Anterior cingulate cortex (tissue), 58 donors: ENCODE measurements at places on chromosomes 6 and 20.

DNA sequence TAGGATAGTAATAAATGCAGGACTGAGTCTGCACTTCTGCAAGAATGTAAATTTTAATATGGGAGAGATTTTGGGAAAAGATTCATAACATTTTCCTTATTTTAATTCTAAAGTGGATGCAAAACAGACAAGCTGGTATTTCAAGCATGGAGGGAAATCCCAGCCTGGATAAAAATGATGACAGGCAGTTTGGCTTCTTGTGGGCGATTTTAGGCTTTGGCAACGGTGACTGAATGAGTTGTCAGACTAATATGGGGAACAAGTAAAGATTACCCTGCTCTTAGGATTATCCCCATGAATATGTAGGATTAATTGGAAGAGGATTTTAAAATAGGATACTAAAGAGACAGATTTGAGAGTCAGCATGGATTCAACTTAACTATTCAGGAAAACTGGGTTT is 21.0 kb downstream of the OGFRL1 start:
- no peak for DNase-seq

DNA sequence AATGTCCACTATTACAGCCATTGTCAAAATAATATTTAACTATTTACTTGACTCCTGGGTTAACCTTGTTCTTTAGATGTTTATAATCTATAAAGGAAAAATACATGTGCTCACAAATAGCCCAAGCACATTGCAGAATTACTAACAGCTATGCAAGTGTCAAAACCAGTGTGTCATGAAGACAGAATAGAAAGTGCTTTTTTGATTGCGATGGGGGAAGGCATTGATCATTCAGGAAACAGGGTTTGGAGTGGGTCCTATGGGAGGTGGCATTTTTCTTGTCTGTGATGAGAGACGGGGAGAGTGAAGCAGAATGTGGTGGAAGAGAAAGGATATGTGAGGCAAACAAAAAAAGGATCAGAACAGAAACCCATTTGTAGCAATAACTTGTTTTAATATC is 1.0 kb upstream of the AGPAT4 start:
- no peak for DNase-seq

DNA sequence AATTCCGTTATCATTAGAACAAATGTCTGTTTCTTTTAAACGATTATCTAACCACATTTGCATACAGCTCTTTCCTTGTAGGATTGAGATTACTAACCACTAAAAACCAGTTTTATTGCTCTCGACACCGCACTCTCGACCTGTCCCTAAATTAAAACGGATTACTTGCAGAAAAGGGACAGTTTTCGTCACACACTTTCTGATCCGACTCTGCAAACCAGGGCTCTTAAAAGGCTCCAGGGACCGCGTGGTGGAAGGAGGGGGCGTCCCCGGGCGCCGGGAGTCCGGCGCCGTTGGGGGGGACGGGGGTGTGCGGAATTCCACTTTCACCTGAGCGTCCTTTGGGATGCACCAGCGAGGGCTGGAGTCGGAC is 731 bp downstream of the MAK start:
- no peak for DNase-seq

DNA sequence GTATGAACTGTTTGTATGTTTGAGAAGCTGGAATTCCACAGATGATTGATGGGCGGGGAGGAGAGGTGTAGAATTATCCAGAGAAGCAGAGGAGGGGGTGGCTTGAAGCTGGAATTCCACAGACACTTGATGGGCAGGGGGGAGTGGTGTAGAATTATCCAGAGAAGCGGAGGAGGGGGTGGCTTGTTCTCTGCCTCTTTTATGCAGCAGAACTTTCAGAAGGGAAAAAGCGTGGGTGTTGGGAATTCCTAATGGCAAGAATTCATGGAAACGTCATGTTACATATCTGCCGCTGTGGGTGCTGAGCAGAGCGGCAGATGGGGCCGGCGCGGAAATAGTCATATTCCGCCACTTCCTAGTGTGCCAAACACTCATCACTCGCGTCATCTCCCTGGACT is 167.9 kb upstream of the KCNG1 start:
- DNase-seq: no peak

DNA sequence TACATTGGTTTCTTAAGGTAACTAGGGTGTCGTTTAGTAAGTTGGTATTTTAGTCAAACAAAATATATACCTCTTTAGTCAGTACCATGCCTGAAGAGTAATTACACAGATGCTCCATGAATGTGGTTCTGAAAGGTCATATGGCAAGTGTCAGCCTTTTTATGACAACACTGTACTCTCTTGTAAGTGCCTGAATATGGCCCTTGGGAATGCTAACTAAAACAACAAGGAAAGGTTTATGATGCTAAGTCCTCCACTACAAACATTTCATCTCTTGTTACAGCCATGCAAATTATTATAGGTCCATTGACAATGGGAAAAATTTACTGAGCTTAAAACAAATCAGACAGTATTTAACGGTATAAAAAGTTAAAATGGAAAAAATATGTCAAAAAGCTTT is 39.0 kb upstream of the SUPT3H start:
- DNase-seq: no peak

DNA sequence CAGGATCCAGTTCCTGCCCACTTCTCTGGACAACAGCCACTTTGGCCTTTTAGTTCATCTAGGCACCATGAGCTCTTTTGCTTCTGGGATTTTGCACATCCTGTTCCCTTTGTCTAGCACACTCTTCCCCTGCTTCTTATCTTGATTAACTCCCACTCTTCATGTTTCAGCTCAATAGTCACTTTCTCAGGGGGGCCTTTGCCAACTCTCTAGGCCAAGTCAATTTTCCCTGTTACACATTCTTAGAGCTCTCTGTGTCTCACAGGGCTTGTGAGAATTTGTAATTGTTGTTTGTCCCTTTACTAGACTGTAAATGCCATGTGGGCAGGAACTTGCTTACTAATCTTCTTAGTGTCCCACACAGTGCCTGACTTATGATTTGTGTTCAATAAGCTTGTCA is 58.1 kb upstream of the EPB41L1 start:
- no peak for DNase-seq

DNA sequence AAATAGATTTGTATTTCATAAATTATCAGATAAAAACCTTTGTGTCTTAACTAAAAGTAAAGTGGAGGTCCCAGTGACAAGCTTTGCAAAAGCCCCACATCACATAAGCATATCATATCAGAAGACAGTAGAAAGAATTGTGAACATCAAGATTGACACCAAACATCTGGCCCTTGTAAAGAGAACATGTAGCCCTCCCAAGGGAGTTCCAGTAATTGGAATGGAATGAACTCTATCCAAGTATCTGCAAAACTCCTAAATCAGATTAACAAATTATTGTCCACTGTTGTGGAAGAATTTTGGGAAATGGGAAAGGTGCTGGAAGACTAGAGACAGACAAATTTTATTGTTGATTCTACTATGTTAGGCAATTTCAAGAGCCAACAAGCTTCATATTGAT is 268.8 kb downstream of the KCNQ5 start:
- DNase-seq: no peak

GRCh38 chr6:149082320-149082719 is 235.2 kb upstream of the TAB2 start:
- peak; percentile 53 for DNase-seq

GRCh38 chr20:39123185-39123557 is 161.0 kb downstream of the DHX35 start:
- DNase-seq: no peak

DNA sequence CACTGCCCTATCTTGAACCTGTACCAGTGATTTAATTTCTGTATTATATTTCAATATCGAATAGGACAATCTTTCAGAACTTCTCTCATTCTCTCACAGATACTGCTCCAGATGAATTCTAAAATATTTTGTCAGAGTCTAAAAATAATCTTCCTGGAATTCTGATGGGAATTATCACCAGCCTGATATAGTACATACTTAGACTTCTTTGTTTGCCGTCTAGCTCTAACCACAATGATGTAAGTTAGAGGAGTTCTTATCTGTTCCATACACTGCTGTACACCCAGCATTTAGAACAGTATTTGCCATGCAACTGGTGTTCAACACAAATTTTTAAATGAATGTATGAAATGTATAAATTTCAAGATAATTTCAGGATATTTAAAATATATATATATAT is 1.3 kb upstream of the HUS1B start:
- no peak for DNase-seq

- no peak for DNase-seq
Observed at GRCh38 chr6:128821116-128821515, 61.8 kb upstream of the LAMA2 start.

DNA sequence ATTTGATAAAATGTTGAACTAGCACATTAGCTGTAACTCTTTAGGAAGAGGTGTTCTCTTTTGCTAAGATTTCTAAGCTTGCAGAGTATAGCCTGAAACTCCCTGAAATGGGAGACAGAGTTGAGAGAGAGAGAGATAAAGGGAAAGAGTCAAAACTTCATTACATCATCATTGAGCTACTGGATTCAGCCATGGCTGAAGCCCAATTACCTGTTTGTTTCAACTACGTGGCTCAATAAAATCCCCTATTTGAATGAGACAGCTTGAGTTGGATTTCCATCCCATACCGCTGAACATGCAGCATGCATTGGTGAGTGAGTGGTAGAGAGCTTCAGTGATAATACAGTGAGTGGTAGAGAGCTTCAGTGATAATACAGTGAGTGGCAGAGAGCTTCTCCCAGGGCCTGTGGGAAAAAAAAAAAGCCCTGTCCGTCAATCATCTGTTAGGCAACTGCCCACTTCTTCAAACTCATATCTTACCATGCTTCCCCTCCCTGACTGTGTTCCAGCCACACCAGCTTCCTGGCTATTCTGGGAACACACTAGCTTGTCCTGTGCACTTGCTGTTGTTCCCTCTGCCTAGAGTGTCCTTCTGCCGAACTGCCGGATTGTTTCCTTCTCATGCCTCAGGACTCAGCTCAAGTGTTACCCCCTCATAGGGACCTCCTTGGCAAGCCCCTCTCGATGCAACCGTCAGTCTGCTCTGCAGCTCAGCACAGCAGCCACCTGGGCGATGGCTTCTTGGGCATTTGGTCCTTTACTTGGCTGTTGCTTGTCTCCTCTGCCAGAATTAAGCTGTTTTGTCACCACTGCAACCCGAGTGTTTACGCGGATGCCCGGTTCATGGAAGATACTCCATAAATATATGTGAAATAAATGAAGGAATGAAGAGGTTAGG is 91.3 kb upstream of the EYA2 start:
- no peak for DNase-seq

- DNase-seq: no peak
Observed at GRCh38 chr6:127180426-127180825, 62.0 kb downstream of the RSPO3 start.

DNA sequence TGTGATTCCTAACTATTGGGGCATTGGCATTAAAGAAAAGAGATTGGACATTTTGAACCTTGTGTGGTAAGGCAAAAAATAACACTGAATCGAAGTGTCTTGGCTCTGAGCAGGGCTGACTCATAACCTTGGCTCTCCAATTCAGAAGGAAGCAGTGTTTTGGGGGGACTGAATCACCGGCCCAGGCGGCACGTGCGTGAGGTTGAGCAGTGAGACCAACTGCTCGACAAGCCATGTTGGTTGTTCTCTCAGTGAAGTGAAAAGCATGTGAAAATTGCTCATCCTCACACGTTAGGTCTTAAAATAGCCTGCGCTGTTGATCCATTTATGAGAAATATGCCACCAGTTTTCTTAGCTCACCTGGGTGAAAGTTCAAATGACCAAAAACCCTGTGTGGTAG is 137.8 kb upstream of the SPACA1 start:
- DNase-seq: no peak

GRCh38 chr6:55142610-55143009 is 31.7 kb upstream of the HCRTR2 start:
- no peak for DNase-seq

DNA sequence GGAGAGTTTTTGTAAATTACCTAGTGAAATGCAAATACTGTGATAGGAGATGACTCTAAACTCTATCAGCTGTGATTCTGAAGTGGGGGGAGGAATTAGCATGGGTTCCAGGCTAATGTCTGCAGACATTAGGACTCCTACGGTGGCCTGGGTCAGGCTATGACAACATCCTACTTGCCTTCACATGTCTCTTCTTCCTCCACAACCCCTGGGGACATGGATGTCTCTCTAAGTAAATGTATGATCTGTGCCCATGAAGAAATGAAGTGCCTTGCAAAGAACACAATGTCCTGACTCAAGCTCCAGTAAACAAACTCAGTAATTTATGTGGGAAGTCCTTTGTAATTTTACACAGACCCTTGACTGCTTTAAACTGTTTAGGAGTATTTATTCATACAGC is 165.8 kb upstream of the EEF1E1 start:
- no peak for DNase-seq

DNA sequence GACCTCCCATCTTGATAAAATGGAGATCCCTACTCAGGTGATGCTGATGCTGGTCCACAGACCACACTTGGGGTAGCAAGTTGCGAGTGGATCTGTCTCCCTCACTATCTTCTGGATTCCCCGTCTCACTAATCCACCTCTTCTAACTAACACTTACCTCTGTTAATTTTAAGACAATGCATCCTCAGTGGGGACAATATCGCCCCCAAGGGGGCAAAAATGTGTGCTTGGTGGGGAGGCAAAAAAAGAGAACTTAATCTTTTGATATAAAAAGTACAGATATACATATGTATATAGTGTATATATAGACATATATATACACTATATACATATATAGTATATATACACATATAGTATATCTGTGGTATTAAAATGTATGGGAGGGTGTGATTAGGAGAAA is 4.3 kb downstream of the LRFN2 start:
- DNase-seq: no peak

- no peak for DNase-seq
Observed at GRCh38 chr6:137403443-137403842, 90.8 kb downstream of the OLIG3 start.

DNA sequence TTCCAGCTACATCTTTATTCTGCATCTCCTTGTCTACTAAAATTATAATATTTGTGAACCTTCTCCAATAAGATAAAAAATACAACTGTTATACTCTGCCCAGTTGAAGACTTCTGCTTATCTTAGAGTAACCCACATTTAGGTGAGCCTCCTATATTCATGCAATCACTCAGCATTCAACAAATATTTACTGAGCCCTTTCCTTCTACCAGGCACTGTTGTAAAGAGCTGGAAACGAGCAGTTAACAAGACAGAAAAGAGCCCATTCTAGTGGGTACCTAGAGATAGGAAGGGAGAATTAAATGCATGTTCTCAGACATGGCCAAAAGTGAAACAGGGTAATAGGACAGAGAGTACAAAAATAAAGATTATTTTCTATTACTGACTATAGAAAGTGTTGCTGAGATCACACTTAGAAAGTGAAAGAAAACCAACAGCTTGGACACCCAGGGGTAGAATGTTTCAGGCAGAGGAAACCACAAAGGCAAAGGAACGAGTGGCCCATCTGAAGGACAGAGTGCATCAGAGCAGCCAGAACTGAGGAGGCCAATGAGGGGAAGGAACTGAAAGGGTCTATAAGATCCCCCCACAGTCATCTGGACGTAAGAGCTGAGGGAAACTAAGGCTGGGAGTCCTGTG is 50.8 kb upstream of the SMLR1 start:
- DNase-seq: no peak

- DNase-seq: no peak
Observed at GRCh38 chr6:56959094-56959493, 4.2 kb downstream of the BEND6 start.

GRCh38 chr6:12420626-12421025 is 130.5 kb downstream of the EDN1 start:
- DNase-seq: no peak

- no peak for DNase-seq
Observed at GRCh38 chr6:83873869-83874268, 14.4 kb downstream of the CYB5R4 start.

- DNase-seq: no peak
Observed at GRCh38 chr6:2948228-2949025, 22.9 kb downstream of the SERPINB6 start.

GRCh38 chr6:166575205-166575604 is 11.3 kb downstream of the RAMACL start:
- no peak for DNase-seq

- no peak for DNase-seq
Observed at GRCh38 chr6:77089776-77090175, 373.5 kb downstream of the HTR1B start.
